ENCODE measurements at places on chromosomes 6 and 20.

DNA sequence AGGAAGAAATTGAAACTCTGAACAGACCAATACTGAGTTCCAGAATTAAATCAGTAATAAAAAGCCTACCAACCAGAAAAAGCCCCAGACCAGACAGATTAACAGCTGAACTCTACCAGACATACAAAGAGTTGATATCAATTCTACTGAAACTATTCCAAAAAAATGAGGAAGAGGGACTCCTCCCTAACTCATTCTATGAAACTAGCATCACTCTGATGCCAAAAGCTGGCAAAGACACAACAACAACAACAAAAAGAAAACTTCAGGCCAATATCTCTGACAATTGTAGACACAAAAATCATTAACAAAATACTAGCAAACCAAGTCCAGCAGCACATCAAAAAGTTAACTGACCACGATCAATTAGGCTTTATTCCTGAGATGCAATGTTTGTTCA is 246.0 kb upstream of the RUNX2 start:
- no peak for DNase-seq

GRCh38 chr20:36407199-36407733 is 101.1 kb downstream of the DLGAP4 start:
- peak; percentile 17 for DNase-seq

GRCh38 chr6:136039185-136039584 is 187.7 kb downstream of the PDE7B start:
- no peak for DNase-seq

GRCh38 chr20:35370751-35371150 is 41.0 kb downstream of the UQCC1 start:
- DNase-seq, result no peak

DNA sequence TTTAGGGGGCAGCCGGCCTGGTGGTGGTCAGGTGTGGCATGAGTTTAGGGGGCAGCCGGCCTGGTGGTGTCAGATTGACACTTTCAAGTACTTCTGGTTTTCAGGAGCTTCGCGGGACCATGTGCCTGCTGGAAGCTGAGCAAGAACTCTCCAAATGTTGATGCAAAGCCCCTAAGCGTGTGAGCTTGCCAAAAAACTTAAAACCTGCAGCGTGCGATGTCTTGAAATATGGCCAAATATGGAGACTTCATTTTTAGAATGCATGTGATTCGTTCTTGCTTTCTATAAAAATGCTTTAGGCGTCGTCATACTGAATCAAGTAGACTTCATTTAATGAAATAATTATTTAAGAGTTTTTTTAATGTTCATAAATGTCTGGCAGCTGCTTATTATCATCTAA is 149.4 kb downstream of the SMOC2 start:
- no peak for DNase-seq

DNA sequence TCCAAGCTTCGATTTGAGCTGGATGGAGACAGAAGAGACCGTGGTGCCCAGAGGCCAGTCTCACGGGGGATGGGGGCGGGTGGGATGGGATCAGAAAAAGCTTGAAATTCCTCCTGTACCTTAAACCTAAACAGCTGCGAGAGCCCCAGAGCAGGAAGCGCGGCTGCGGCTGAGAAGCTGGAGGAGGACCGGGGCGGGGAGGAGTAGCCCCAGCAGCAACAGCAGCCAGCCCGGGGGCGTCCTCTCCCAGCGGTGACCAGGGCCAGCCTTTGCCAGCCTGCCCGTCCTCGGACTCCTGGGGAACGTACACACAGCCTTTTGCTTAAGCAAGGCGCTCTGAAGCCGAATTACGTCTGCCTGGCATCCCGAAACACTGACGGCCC is 17.4 kb upstream of the PRDM13 start:
- no peak for DNase-seq

GRCh38 chr20:22810626-22811569 is 224.2 kb upstream of the SSTR4 start:
- no peak for DNase-seq

GRCh38 chr6:113171882-113172281 is 685.3 kb upstream of the MARCKS start:
- no peak for DNase-seq

- DNase-seq, result peak; percentile 38
Observed at GRCh38 chr6:156807795-156808194, 30.6 kb downstream of the ARID1B start.

GRCh38 chr6:134182528-134182927 is 130.1 kb upstream of the SLC2A12 start:
- DNase-seq, result no peak

- DNase-seq, result peak; percentile 81
Observed at GRCh38 chr6:24766680-24767462, 7.9 kb upstream of the GMNN start.

- DNase-seq, result no peak
Observed at GRCh38 chr6:3415082-3415453, 41.8 kb downstream of the SLC22A23 start.

DNA sequence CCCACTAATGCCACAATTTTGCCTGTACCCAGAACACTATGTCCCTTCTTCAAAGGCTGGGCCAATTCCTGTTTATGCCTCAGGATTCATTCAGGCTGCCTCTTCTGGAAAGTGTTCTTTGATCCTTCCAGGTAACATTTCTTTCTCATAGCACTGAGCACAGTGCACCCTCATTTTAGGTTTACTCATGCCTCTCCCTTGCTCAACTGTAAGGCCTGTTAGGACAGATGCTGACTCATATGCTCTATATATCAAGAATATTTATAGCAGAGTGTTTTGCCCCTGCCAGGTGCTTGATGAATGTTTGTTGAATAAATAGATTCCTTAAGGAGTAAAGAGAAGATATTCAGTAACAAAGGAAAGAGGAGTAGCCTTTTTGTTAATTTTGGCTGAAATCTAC is 263.9 kb downstream of the PHF3 start:
- DNase-seq, result no peak

- no peak for DNase-seq
Observed at GRCh38 chr6:6629402-6629801, 40.9 kb downstream of the LY86 start.

DNA sequence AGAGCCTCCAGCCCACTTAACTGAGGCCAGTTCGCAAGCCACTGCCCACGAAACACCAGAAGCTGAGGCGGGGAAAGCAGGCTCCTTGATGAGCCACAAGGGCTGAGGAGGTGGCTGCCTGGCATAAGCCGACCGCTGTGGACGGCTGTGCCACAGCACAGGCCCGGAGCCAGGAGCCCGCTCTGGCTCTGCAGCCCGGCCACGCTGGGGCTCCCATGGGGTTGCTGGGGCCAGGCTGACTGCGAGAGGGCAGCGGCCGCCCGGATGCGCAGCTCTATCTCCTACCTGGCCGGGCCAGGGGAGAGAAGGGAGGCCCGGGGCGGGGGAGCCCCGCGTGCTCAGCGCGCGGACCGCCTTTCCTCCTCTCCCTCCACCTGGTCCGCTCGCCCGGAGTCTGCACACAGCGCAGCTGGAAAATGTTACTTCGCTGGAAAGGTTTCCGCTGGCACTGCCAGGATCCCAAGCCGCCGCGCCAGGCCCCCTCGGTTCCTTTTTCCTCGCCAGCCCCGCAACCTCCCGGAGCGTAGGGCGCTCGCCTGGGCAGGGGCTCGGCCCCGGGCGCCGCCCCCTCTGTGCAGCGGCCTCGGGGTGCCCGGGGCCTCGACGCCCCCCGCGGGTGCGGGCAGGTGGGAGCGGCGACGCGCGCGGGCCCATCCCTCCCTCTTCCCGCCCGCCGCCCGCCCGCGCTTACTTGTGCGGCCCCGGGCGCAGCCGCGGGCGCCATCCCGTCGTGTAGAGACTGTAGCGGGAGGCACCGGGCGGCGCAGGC is 657 bp downstream of the EMILIN3 start:
- DNase-seq, result no peak

GRCh38 chr20:44051661-44052000 is 135.4 kb downstream of the JPH2 start:
- no peak for DNase-seq

DNA sequence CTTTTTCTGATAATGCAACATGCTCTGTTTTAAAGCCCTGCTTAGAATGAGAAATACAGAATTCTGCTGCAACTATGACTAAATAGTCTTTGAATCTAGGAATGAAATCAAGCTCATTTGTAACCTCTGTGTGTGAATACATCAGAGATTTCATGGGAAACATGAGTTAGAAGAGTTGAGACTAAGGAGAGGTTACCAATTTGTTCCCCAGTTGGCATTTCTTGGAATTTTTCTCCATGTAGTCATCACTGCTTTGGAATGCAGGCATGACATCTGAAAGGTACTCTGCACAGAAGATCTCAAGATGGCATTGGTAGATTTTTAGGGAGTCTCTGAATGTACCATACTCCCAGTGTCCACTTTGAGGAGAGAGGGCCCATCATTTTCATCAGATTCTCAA is 237.2 kb downstream of the TFAP2A start:
- no peak for DNase-seq

- DNase-seq, result no peak
Observed at GRCh38 chr6:13953061-13953705, 28.4 kb downstream of the RNF182 start.

- DNase-seq, result no peak
Observed at GRCh38 chr20:24999568-24999967, 7.0 kb upstream of the APMAP start.

GRCh38 chr6:25354078-25354932 is 75.1 kb downstream of the CARMIL1 start:
- DNase-seq, result no peak

DNA sequence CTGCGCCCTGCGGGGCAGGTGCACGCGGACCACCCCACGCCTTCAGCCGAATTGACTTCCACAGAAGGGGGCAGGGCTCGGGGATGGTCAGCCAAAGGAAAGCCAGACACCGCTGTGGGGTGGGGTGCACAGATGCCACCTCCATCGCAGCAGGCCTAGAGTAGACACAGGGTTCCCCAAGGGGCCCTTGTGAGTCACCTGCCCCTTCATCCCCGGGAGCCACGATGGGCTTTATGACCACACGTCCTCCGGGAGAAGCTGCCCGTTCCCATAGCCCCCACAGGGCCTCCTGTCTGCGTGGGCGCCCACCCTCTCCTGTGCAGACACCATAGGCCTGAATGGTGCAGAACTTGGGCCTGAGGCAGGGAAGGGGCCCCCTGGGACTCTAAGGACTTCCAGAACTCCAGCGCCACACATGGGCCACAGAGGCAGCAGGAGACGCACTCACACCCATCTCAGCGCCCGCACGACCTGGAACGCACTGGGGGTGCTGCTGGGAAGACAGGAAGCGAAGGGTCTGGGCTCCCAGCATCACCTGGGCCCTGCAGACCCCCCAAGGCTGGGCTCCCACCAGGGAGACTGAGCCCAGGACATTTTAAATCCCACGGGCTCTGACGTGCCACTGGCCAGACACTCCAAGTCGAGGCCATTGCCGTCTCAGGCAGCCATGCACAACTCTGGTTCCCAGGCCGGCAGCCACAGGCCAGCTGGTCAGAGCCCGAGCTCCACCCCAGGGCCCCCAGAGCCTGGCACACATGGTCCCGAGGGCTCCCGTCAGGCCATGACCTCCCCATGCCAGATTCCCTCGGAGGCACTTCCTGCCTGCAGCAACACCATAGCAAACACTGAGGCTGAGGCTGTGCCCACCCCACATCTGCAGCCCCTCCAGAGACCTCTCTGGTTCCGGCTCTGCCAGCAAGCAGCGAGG is 134.2 kb downstream of the DLL1 start:
- DNase-seq, result no peak

DNA sequence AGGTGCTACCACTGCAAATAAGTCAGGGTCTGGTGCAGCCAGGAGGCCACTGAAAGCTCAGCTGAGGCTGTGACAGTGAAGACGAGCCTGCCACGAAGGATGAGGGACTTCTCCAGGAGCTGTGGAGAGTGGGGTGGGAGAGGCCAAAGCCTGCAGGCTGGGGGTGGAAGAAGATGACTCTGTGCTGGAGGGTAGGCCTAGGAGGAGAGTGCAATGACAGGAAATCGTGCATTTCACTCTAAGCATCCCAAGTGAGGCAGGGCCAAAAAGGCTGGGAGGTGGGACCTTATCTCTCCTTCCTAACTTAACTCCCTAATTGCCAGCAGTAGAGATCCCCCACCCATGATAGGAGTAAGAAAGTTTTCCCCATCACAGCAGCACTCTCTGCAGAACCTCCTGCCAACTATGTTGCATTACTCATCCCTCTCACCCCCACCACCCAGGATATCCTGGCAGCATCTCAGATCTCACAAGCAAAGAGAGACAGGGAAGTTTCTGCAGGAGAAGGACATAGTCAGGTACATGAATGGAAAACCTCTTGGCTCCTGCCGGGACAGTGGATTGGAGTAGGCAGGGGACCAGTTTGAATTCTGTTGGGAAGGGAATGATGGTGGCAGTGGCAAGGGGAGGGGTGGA is 466.2 kb downstream of the CDH26 start:
- no peak for DNase-seq

GRCh38 chr6:501891-502601 is 110.5 kb downstream of the IRF4 start:
- peak; percentile 23 for DNase-seq

- DNase-seq, result no peak
Observed at GRCh38 chr6:78598966-78599365, 268.4 kb upstream of the IRAK1BP1 start.

DNA sequence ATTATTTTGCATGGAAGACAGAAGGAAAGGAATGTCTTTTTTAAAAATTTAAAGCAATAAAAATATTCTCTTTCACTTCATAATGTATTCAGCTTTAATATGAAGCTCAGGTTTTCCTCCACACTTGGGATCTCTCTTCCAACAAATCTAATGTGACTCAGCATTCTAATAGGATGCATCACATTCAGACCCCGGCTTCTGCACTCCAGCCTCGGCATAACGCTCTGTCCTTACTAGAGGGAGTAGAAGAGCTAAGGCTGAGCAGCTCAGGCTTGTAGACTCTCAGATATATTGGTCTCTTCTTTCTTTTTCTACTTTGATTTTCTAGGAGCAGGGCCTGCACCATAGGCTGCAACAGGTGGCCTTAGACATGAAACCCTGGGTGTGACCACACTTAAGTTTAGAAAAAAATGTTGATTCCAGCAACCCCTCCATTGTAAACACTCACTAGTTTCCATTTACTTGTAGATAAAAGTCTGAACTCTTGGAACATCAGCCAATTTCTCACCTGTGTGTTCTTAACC is 161.7 kb downstream of the PAK5 start:
- no peak for DNase-seq

DNA sequence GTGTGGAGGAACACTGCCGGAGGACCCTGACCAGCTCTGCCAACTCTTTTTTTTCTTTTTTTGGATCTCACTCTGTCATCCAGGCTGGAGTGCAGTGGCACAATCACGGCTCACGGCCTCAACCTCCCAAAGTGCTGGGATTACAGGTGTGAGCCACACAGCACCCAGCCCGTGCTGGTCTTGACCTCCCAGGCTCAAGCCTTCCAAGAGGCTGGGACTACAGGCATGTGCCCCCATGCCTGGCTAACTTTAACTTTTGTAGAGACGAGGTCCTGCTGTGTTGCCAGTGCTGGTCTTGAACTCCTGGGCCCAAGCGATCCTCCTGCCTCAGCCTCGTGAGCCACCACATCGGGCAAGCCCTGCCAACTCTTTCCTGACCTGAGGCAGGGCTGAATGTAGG is 11.2 kb downstream of the GCNT2 start:
- no peak for DNase-seq

DNA sequence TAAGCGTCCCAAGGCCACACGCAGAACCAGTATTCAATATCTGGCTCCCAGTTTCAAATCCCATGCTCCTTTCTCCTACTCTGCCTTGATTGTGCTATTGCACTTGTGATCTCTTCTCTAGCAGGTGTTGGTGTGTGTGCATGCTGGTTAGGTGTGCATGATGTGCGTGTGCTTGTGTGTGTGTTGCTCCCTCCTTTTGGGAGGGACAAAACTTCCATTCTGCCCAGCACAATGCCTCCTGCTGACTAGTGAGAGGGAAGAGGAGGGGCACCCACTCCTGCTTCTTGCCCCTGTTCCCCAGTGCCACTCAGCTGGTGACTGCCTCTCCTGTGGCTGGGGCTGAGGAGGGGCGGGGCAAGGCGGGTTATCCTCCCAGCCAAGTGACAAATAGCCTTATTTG is 19.7 kb downstream of the CD40 start:
- DNase-seq, result no peak

GRCh38 chr6:69771158-69771906 is 25.5 kb downstream of the LMBRD1 start:
- DNase-seq, result no peak
